ENCODE measurements at places on chromosomes 2 and 18.

DNA sequence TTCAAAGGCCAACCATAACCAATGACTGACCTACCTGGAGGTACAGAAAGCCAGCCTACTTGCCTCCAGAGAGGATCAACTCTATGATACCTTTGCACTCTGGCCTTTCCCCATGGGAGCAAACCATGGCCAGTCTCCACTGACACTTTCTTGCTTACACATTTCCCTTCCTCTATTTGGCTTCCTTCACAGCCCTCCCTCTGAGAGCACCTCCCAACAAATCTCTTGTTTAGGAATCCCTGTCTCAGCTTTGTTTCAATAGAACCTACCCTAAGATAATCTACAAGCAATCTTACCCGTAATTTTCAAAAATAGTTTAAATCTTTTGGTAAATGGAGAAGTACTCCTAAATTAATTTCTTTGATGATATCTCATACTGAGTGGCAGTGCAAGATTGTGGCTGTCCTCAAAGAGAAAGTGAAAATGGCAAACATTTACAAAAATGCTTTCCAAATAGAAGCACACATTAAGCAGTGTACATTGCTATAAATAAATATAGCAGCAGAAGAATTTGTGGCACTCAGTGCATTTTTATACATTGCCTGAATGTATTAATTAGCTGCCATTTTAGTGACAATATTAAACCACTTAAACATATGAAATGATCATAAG is 140.6 kb downstream of the CCDC148 start:
- DNase-seq = no peak

DNA sequence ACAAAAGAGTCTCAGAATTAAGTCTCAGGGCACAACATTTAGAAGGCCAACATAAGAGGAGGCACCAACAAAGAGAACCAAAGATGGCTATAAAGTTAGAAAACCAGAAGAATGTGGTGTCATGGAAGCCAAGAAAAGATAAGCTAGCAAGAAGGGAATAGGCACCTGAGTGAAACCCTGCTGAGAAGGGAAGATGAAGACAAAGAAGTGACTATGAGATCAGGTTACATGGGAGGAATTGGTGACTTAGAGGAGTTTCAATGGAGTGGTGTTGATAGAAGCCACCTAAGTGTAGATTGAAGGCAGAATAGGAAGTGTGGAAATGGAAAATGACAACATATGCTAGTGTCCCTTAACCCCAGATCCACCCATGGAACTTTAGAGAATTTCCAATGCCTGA is 327.6 kb upstream of the KCNJ3 start:
- DNase-seq = no peak

- DNase-seq = no peak
Measured at GRCh38 chr2:98696200-98696599, 34.7 kb downstream of the MGAT4A start.

- DNase-seq = no peak
Measured at GRCh38 chr2:132780651-132781050, 110.6 kb upstream of the LYPD1 start.

DNA sequence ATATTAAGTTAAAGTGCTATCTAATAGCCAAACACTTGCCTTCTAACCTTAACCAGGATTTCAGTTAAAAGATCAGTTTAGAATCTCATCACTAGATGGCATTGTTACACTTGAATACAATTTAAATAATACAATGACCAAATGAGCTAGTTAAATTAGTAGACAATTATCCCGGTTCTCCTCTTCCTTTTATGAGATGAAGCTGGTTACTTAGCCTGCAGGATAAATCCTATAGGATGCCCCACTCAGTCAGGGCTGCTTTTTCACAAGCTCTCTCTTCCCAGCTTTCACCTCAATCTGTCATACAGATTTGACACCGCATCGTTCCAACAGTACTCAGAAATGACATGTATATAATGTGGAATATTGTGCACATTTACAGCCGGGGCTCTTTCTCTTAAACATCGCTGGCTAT is 678.8 kb downstream of the KCNJ3 start:
- DNase-seq = no peak

DNA sequence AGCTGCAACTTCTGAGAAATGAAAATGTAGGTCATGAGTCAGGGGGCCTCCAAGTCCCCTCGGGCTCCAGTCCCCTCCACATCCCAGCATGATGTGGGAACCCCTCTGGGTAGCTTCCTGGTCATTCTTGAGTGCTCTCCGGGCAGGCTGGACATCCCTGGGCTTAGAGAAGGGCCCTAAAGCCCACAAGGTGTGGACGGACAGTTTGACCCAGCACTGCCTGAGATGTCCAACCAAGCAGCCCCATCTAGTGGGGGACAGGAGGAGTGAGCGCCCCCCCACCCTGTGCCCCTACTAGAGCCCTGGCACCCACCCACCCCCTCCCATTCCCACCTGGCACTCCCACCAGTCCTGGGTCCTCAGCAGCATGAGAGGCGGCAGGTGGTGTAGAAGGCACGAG is 46.0 kb downstream of the CYP27C1 start:
- no peak for DNase-seq

- DNase-seq = no peak
Measured at GRCh38 chr2:174704061-174704460, 60.2 kb downstream of the CHRNA1 start.

DNA sequence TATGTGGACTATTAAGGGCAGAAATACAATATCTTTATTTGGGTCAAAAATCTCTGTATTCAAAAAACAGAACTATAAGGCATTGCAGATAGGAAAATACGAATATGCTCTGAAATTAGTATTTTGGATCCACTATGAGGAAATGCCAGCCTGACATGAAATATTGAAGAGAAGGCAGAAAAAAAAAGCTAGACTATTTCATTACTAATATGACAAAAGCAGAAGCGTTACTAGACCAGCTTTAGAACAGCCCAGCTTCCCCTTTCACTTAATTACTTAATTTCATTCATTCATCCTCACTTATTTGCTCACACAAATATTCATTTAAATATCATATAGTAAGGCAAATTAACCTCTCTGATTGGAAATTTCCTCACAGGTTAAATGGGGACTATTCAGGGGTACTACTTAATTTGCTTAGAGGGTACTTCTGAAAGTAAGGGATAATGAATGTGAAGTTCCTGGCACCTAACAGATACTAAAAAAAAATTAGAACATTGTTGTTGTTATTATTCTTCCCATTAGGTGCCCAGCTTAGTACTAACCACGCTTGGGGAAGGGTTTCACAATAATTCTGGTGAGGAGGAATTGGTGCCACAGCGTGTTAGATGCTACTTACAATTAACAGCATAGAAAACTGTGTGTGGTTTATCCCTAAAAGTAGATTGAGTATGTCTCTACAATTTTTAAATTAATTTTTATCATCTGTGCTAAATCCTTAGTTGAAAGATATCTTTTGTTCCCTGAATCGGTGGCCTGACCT is 71.1 kb upstream of the CTLA4 start:
- no peak for DNase-seq

- DNase-seq = no peak
Measured at GRCh38 chr2:119630121-119630520, 48.9 kb upstream of the TMEM177 start.

DNA sequence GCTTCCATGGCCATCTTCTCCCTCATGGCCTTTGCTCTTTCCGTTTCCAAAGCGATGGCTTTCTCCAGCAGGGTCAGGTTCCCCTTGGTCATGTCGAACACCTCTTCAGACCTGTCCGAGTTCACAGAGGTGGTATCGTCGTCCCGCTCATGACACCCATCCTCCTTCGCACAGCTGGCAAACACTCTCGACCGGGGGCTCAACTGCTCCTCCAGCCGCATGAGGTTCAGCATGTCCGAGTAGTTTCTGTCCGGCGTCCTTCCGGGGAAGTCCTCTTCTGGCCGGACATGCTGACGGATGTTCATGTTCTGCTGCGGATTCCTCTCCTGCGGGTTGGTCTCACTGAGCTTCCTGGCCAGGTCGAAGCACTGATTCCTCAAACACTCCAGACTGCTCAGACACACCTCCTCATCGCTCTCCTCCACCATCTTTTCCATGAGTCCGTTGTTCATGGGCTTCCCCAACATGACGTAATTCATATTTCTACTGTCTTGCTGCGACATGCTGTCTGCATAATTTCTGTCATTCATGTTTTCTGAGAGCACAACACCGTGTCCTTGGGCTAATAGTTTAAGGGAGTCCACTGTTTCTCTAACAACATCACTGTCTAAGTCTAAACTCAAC is 178.2 kb upstream of the PXDN start:
- DNase-seq = no peak

DNA sequence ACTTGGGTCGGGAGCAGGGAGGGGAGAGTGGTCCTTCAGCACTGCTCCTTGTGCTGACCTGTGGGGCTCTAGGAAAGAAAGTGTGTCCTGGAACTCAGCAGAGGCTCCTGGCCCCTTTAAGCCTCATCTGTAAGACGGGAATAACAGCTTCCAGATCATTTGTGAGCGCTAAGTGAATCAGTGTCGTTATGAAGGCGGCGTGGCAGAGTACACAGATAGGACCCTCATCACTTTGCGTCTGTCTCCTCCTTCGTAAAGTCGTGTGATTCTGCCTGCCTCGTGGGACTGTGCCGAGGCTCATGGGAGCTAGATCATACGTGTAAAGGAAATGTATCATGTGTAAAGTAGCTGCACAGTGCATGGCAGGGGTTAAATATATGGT is 18.6 kb downstream of the COLEC11 start:
- no peak for DNase-seq

- no peak for DNase-seq
Measured at GRCh38 chr2:95760806-95761525, 169.2 kb downstream of the TRIM43 start.

DNA sequence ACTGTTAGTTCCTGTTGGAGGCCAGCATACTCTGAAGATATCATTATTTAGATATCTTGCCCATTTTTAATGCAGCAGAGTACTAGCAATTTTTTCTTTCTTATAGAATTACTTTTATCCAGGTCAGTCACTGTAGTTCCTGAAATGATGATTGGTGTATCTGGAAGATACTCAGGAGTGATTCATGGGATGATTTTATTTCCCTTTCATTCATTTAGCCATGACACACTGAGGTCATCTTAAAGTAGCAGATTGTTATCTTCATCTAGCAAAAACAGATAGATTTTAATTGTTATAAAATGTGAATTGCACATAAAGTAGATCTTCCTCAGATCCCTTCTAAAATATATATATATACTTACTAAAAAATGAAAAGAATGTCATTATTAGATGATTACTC is 109.1 kb downstream of the PIK3C3 start:
- no peak for DNase-seq

DNA sequence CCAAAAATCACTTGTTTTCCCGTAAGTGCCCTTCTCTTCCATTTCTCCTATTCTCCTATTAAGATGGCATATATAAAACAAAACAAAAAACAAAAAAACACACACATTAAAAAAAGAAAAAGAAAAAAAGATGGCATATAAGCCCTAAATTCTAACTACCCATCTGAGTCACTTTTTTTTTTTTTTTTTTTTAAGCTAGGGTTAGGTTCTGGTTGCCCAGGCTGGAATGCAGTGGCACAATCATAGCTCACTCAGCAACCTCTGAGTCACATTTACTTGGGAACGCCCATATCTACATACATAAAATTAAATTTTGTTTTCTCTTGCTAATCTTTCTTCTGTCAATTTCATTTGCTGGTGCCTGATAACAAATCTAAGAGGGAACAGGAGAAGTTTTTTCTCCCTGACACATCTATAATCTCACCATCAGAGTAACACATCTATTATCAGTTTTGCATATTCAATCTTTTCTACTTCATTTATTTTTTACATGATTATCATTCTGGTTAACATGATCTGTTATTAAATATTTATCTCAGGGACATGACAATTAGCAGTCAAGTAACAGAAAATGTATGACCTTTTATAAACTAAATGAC is 52.1 kb downstream of the EEF1B2 start:
- no peak for DNase-seq

DNA sequence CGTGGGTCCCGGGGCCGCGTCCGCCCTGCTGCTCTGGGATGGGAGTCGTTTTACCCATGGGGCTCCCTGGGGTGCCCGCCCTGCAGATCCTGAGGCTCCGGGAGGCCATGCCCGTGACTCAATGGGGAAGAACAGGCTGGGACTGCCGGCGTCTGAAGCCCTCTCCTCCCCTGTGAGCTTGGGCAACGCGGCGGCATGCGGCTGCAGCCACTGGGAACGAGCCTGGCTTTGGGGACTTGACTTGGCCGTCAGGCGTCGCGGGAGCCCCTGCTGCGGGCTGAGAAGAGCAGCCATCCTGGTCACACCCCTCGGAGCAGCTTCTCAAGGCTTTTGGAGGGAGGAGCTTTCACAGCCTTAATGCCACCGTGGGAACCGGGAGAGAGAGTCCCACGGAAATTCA is 126.9 kb upstream of the CTDP1 start:
- no peak for DNase-seq

GRCh38 chr18:3458378-3458777 is 8.4 kb downstream of the TGIF1 start:
- no peak for DNase-seq

DNA sequence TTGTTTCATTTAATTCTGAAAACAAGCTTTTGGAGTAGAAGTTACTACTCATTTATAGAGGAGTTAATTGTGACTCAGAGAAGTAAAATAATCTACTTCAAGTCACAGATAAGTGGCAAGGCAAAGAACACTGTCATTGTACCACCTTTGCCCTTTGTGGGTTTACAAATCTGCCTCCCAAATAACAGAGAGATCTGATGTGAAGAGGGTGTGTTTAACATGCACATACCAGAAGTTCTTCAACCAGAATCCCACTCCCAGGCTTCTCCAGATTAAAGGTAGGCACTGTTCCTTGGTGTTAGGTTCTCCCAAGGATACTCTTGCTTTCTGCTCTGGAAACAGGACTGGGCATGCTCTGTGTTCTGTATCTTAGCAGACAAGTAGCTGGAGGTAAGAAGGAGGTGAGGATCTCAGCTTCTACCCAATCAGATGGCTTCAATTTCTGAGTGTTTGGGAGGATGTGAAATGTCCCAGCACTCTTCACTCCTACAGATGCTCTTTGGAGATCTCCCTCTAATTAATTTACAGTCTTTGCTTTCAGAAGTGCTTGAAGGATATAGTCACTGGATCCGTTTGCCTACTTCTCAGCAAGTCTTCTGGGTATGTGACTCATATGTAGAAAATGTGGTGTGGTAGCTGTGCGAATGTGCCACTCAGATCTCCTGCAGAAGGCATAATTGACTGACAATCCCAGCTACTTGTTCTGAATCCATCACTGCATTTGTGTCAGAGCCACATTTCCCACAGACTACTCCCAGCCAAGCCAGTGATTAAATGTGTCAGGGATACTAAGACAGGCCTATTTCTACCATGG is 111.1 kb downstream of the KLHL14 start:
- no peak for DNase-seq

GRCh38 chr2:63696496-63696895 is 107.7 kb downstream of the MDH1 start:
- no peak for DNase-seq

DNA sequence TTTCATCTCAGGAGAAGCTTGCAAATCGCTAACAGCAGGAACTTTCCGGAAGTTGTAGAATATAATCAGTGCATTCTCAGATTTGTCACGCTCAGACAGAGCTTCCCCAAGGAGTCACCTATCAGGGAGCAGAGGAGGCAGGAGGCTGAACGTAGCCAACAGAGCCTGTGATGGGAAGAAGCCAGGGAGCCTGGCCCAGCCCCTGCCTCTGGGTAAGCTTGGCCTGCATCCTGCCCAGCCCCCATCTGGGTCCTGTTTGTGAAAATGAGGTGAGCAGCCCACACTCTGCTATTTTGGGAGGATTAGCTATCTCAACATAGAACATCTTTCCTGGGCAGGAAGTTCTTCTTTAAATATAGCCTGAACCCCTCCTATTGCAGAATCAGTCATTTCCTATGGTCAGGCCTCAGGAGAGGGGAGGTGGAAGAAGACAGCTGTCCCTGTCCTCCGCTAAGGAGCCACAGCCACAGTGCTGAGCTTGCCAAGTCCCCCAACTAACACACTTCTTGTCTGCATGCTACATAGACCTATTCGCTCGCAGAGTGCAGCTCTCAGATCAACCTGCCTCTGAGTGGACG is 19.2 kb upstream of the PKDCC start:
- no peak for DNase-seq

Measured in lower lobe of right lung (tissue), 2 donors.